ENCODE measurements at places on chromosomes 12 and 14. TPM values are rescaled to one million over a fixed set of nuclear protein-coding genes. Genes with fewer than 3 reads are reported as not detected.

Gene NPFF
- total RNA-seq, result not detected

Gene RAD9B
- 0.63 TPM for total RNA-seq

Gene KRT85
- total RNA-seq, result not detected

Gene CPSF6
- 28.6 TPM for total RNA-seq

Gene LRTM2
- not detected for total RNA-seq

Gene PTGER2
- total RNA-seq, result 0.60 TPM

Gene PDE3A
- 161 TPM for total RNA-seq

Gene SDSL
- 13.3 TPM for total RNA-seq

Gene POTEG
- total RNA-seq, result not detected

Gene CLEC2A
- total RNA-seq, result not detected

Gene FAM181A
- not detected for total RNA-seq

Gene CMA1
- total RNA-seq, result 0.66 TPM

Gene TUNAR
- total RNA-seq, result not detected

Gene CLEC4A
- total RNA-seq, result 1.5 TPM

Gene FOXN4
- not detected for total RNA-seq

Gene CLEC1A
- 2.4 TPM for total RNA-seq

Gene CHST11
- total RNA-seq, result 6.0 TPM

Gene SYT1
- 0.30 TPM for total RNA-seq

Gene MPHOSPH9
- 23.9 TPM for total RNA-seq

Gene MUCL1
- total RNA-seq, result not detected

Gene SMOC1
- total RNA-seq, result 4.4 TPM

Gene MIP
- total RNA-seq, result not detected

Gene NDUFA9
- total RNA-seq, result 338 TPM

Gene TMEM30B
- total RNA-seq, result 0.22 TPM

Gene CLEC4C
- total RNA-seq, result not detected

Gene TNS2
- total RNA-seq, result 109 TPM
